Right ventricle myocardium inferior (tissue), 1 donor: ENCODE measurements at places on chromosomes 3 and 15.

DNA sequence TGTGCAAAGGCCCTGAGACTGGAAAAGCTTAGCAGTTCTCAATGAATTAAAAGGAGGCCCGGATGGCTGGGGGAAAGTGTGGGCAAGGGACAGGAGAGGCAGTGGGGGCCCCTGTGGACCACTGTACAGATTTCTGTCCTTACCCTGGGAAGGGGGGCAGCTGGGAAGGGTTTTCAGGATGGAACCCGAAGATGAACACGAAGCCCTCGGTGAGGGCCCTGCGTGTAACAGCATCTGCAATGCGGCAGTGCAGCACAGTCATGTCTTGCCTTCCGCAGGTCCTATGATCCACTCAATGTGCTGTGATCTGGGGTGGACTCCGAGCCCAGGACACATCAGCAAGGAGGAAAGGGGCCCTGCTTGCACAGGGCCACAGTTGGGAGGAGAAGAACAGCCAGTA is 7.9 kb upstream of the ATP2B2 start:
- peak; percentile 51 for DNase-seq

- no peak for DNase-seq
These were observed 289.5 kb upstream of the RGMA start for GRCh38 chr15:93378558-93378957.

- no peak for DNase-seq
These were observed 828.6 kb upstream of the NR2F2 start for GRCh38 chr15:95501865-95502264.

- DNase-seq: peak; percentile 77
These were observed at the start of gene IGSF10 for GRCh38 chr3:151460774-151461450. Gene IGSF10 (minus strand): TSS chr3:151461061. CDS start chr3:151458709, 2,352 bp downstream.

DNA sequence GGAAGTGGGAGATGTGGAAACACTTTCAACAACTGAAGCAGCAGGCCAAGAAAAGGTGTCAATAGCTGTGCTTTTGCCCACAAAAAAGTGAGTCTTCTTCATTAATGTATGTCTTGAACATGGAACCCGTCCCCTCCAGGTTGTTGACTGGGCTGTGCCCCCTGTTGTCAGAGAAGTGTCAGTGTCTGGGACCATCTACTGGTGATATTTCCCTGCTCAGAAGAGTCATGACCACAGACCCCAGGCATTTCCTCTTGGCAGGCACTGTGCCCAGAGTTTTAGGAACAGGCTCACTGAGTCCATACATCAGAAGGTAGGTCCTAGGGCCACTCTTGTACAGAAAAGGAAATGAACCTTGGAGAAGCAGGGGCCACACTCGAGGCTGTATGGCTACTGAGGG is 54.8 kb upstream of the LARS2 start:
- no peak for DNase-seq
